ENCODE measurements at places on chromosomes 2 and 18. TPM values are rescaled to one million over a fixed set of nuclear protein-coding genes. Genes with fewer than 3 reads are reported as not detected.
A peak's percentile ranks its signal among the peaks of the same experiment; 100 is the strongest.

The DLX1 gene
- not detected for total RNA-seq

DNA sequence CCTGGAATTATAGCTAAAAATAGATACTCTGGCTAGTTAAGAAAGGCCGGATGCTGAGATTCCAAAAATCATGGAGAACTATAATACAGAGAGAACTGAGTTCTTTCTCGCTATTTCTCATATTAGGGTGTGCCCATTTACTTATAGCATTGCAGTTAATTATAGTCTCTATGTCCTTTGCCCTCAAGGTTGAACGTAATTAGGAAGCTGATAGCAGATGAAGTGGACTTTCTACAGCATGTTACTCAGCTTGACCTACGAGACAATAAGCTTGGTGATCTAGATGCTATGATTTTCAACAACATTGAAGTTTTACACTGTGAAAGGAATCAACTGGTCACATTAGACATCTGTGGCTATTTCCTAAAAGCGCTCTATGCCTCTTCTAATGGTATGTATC is 187.4 kb downstream of the PHLPP1 start:
- no peak for DNase-seq

The PLEKHA3 gene
- 30.5 TPM for total RNA-seq

The MC2R gene
- not detected for total RNA-seq

The NTSR2 gene
- not detected for total RNA-seq

DNA sequence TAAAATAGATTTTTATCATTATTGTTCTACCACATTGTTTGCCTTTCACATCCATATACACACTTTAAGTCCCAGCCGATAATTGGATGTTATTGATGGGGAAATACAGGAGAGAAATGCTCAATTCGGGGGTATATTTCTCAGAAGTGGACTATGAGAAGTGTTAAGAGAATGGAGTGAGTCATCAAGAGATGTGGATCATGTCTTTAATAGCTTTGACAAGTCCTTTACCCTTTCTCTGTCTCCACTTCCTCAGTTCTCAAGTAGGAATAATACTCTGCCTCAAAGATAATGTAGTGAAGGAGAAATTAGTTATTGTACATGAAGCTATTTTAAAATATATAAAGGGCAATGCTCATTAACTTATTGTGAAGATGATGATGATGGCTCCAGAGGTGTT is 1017.6 kb upstream of the PIK3C3 start:
- no peak for DNase-seq

DNA sequence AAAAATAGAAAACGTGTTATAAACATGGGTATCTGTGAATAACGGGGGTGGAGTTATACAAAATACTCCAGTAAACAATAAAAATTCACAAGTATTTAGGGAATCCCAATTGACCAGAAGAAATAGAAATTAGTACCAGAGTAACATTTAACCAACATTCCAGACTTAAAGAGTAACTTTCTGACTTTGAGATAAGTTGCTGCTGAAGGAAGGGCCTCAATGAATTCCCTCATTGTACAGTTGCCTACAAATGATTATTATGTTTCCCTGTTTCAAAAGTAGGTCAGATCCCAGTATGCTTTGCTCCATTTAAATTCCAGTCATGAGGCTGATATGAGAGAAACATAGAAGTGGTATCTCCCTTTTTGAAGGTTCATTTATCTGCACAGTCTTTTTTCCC is 88.3 kb upstream of the KCNH7 start:
- DNase-seq = no peak

- peak; percentile 26 for DNase-seq
Measured at GRCh38 chr2:128451084-128452023, 132.7 kb upstream of the HS6ST1 start.

GRCh38 chr2:144467502-144468137 is 52.3 kb downstream of the ZEB2 start:
- DNase-seq = no peak
